ENCODE measurements at places on chromosomes 3 and 15. TPM values are rescaled to one million over a fixed set of nuclear protein-coding genes. Genes with fewer than 3 reads are reported as not detected.

Gene IL5RA
- polyA plus RNA-seq: 0.58 TPM

- H3K36me3 ChIP-seq: no peaks in the 10 kb centered on the region
- no peak for DNase-seq
- no peaks in the 10 kb centered on the region for H3K27me3 ChIP-seq
- H3K4me1 ChIP-seq: peaks cover 5% of the 10 kb centered on the region
Observed at GRCh38 chr3:128554465-128555097, 61.6 kb upstream of the GATA2 start.

GRCh38 chr15:65824031-65824743, 32.1 kb upstream of the DENND4A start:
- H3K36me3 ChIP-seq: no peaks in the 10 kb centered on the region
- peaks cover 78% of the 10 kb centered on the region for H3K4me1 ChIP-seq
- no peak for DNase-seq
- H3K4me3 ChIP-seq: no peak overlapping the region

DNA sequence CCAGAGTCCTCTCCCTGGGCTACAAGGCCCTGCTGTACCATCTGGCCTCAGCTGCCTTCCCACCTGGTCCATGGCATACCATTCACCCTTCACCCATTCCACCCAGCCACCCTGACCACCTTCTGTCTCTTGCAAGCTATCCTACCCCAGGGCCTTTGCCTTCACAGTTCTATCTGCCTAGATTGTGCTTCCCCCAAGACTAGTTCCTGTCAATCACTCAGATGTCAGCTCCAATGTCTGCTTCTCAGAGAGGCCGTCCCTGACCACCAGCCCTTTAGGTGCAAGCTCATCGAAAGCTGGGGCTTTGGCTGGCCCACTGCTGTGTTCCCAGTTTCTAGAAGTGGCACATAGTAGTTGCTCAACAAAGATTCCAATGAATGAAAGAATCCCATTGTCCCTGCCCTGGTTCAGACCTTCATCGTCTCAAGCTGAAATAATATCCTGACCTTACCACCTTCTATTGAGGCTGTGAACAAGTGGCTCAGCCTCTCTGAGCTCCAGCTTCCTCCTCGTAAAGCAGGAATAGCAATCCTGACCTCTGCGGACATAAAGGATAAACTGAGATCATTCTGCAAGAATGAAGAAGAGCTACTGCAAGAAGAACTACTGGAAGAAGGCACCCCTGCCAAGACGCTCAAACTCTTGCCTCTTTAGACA, 15.8 kb downstream of the EFCAB12 start:
- no peak overlapping the region for H3K4me3 ChIP-seq
- no peak overlapping the region for H3K27ac ChIP-seq
- no peaks in the 10 kb centered on the region for H3K4me1 ChIP-seq
- no peaks in the 10 kb centered on the region for H3K27me3 ChIP-seq
- no peaks in the 10 kb centered on the region for H3K36me3 ChIP-seq
- no peak for DNase-seq

- no peaks in the 10 kb centered on the region for H3K36me3 ChIP-seq
- DNase-seq: no peak
- H3K4me3 ChIP-seq: no peak overlapping the region
- H3K4me1 ChIP-seq: no peaks in the 10 kb centered on the region
Observed at GRCh38 chr3:192831111-192831644, 86.5 kb downstream of the MB21D2 start.

DNA sequence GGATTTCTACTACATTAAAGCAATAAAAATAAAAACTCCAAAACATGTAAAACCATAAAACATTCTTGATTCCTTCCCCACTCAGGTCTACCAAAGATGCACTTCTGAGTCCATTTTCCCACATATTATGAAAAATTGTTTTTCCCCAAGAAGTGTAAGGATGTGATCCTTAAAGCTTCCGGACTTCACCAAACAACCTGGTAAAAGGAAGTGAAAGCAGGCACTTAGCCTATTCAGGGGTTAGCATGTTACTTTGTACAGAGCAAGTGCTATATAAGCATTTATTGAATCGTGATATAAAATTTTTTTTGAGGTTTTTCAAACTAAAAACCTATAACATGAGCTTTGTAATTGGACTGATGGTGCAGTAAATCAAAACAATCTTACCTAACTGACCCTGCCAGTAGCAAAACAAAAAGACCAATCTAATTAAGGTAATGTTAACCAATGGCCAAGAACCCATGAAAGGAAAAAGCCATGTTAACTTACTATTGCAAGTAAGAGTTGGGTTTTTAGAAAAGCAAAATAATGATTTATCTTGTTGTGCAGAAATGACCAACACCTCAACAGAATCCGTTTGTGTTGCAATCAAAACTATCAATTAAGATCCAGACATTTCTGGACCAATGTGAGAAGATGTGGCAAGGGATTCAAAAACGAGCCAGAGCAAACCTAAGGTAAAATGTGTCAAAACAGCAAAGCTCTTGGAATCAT, 1.8 kb downstream of the SETD2 start:
- no peaks in the 10 kb centered on the region for H3K36me3 ChIP-seq
- H3K4me3 ChIP-seq: peak overlapping the region; percentile 95
- DNase-seq: no peak
